ENCODE measurements at places on chromosomes 5 and 9.

DNA sequence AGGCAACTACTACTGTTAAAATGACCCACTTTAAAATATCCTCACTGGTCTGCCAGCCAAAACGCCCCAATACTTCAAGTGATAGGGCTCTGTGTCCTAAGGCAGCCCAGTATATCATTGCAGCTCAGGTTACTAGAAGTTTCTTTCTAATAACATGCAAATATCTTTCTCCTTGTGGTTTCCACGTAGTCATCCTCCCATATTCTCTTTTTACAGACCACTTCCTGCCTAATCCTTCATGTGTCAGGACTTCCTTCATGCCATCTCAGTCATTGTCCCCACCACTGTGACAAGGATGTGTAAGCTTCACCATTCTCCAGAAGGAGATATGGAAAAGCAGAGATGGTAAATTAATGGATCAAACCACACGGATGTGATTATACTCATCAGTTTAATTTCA, 813.7 kb downstream of the MAT2B start:
- no peak for DNase-seq

GRCh38 chr9:95667789-95668188, 151.0 kb upstream of the PTCH1 start:
- DNase-seq, result no peak

DNA sequence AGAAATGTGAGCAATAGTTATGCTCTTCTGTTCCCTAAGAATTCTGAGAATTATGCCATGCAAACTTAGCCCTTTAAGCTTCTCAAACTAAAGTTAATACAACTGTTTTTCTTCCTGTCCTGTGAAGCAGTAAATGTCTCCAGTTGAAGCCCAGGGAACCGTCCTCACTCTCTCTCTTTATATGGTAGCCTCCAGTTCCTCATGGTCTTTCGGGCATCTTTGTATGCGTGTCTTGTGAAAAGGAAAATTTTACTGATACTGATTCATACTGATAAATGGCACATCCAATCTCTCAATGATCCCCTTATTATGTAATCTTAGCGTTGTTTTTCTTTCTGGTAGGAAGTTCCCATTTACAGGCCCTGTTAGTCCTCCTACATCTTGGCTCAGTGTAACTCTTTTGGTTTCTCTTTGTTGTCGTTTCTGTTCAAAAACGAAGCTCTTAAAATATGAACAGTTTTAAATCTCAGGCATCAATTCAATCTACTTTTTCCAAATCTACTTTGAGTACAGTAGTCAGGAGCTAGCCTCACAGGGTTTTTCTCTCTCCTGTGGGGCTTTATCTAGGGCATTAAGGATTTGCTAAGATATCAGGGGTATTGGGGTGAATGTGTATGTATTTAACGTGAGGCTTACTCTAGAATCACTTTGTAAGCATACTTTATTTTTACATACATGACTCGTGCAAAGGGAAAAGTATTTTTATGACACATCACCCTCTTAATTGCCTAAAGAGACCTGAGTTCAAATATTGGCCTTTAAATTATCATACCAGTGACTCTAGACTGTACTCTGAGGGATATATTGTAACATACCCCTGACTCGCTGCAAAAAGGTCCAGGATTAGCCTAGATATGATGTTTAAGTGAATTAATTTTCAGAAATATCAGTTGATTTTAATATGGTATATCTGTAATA, 258.0 kb downstream of the NR3C1 start:
- DNase-seq, result no peak

- DNase-seq, result peak; percentile 58
Measured at GRCh38 chr5:9877488-9877887, 247.3 kb upstream of the TAS2R1 start.

- DNase-seq, result no peak
Measured at GRCh38 chr5:80714570-80715298, 60.0 kb upstream of the DHFR start.

- no peak for DNase-seq
Measured at GRCh38 chr5:134246771-134247427, 21.0 kb upstream of the PPP2CA start.
